Temporal lobe (tissue), 4 donors: ENCODE measurements at places on chromosomes 1 and 21. TPM values are rescaled to one million over a fixed set of nuclear protein-coding genes. Genes with fewer than 3 reads are reported as not detected.

Gene FMO1
- total RNA-seq = 4.2 TPM

Gene RHD
- total RNA-seq = 0.25 TPM

Gene ST6GALNAC5
- total RNA-seq = 31.2 TPM

Gene ERO1B
- 12.8 TPM for total RNA-seq

Gene C1QTNF12
- 0.25 TPM for total RNA-seq

Gene CLSTN1
- 173 TPM for total RNA-seq
